LHCN-M2 (cell line): ENCODE measurements at places on chromosomes 4 and X. TPM values are rescaled to one million over a fixed set of nuclear protein-coding genes. Genes with fewer than 3 reads are reported as not detected.

DNA sequence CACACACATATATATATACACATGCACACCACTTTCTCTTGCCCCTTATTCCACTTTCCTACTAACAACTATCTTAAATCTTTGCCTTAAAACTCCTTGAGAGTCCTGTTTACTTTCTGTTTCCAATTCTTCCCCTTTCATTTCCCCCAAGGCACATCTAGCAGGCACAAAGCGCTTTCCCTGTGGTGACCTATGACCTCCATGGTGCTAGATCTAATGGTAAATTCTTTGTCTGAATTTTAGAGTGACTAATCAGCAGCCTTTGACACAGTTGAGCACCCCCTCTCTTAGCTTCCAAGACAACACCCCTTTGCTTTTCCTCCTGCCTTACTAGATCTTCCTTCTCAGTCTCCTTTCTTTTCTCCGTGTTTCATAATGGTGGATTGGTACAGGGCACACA lies 236.4 kb upstream of the TTC29 start:
- DNase-seq = no peak

DNA sequence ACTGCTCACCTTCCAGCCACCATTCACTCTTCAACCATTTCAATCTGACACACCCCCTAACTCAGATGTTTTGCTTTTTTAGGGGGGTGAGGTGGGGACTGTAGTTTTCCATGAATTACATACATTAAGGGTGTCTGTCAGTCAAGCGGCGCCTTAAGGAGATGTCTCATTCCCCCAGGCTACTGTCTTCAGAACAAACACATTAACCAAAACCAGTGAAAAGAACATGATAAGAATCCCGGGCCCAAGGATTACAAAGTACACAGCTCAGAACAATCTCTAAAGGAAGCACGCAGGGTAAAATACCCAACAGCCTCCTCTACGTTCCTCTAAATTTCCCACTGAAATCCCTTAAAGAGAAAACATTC lies 62.5 kb upstream of the IRF2 start:
- no peak for DNase-seq

- no peak for DNase-seq
Observed at GRCh38 chr4:80144676-80145470, 52.4 kb upstream of the PRDM8 start.

DNA sequence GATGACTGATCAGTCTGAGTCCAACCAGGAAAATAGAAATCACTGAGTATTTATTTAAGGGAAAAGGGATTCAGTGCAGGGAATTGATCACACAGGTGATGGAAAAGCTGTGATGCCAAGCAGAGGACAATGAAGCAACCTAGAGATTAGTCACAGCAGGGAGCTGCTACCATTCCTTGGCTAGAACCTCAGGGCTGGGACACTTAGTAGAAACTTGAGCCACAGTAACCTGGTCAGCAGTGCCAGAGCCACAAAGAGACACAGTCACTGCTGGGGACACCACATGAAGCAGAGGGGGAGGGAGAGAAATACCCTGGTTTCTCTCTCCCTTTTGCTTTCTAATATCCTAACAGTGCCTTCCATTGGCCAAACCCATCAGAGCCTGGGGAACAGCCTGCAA lies 38.7 kb downstream of the RTL9 start:
- no peak for DNase-seq

GRCh38 chr4:38009421-38009820 lies 49.2 kb downstream of the PTTG2 start:
- DNase-seq = no peak

- no peak for DNase-seq
Observed at GRCh38 chr4:152328582-152328981, 207.3 kb downstream of the FBXW7 start.

DNA sequence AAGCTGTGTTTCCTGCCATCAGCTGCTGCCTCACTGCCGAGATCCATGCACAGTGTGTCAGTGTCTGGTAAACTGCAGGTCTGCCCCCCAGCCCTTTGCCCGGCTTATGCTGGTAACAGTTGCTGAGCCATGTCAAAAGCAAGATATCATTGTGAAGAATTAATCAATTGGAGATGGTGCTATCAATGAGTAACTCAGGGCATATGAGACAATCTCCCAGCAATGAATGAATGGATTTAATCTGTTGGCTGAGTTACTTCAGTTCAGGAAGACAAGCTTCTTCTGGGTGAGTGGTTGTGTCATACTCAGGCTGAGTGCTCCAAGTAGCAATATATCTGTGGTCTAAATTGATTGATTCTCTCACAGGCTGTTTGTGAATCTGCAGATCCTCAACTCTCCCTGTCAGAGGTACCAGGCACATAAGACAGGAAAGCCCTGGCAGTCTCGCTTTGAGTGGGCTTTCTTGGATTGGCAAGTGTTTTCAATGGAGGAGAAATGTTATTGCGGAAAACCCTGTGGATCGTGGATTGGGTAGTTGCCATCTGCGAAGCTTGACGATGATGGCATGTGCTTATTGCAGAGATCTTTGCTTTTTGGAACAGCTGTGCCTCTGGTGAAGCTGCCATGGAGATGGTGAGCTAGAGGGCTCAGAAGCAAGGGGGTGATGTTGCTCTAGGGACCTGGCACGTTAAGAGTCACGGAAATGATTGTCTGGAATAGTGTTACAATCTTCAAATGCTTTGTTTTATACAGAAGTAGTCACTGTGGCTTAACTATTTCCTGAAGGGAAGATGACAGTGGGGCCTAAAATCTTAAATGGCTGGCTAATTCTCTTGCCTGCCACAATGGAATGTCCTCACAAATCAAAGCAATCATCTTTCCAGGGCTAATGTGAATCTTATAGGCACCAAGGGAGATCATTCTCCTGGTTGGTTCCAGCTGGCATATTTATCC lies 147.6 kb upstream of the TBC1D9 start:
- DNase-seq = no peak

DNA sequence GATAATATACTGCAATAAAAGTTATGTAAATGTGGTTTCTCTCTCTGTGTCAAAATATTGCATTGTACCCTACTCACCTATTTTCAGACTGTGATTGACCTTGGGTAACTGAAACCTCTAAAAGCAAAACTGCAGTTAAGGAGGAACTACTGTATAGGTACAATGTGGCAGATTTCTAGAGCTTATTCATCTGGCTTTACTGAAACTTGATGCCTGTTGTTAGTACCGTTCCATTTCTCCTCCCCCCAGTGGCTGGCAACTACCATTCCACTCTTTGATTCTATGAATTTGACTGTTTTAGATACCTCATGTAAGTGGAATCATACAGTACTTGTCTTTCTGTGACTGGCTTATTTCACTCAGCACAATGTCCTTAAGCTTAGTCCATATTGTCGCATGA lies 61.9 kb downstream of the HOPX start:
- peak; percentile 46 for DNase-seq

- no peak for DNase-seq
Observed at GRCh38 chr4:86582410-86582809, 11.7 kb upstream of the PTPN13 start.

NWD2 gene
- not detected in 2 replicates for total RNA-seq

SLC25A5 gene
- 232 and 250 TPM in 2 replicates for total RNA-seq

DNA sequence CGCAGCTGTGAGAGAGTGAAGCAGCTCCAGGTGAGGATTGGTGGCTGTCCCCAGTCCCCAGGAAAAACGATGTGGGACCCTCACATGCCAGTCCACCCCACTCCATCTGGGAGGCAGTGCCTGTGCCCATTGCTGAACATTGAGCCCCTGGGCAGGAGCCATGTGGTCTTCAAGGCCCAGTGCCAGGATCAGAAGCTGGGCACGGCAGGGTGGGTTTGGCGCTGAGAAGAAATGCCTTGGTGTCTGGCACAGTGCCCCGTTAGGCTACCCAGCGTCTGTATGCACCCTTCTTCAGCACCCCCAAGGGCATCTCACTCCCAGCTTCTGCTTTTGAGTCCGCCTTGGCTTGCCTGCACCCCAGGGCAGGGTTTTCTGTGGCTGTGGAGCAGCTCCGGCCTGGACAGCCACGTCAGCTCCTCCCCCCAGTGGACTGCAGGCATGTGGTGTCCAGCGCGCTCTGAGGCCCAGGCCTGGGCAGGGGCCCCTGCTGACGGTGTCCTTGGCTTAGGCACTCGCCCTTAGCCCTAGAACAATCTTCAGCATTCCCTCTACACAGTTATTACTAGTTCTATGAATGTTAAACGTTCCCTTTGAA lies 28.6 kb downstream of the RGS12 start:
- DNase-seq = no peak

DNA sequence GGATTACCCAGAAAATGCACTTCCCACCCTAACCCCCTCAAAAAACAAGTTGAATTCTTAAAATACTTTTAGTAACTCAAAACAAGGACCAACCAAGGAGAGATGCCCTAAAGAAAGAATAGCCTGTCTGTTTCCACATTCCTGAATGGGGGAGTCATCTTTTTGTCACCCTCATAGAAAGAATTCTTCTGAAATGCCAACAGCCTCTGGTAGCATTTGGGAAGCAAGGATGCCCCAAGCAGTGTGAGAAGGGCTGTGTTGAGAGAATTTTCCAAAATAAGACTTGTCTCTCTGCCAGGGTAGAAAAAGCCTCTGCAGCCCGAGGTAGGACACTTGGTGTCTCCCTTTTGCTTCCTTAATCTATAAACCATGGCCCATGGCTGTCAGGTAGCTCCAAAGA lies 173.1 kb upstream of the VCX3A start:
- DNase-seq = no peak

GRCh38 chr4:48197643-48198237 lies 63.7 kb upstream of the TXK start:
- no peak for DNase-seq

GRCh38 chr4:8556341-8557150 lies 23.6 kb upstream of the GPR78 start:
- peak; percentile 12 for DNase-seq

DNA sequence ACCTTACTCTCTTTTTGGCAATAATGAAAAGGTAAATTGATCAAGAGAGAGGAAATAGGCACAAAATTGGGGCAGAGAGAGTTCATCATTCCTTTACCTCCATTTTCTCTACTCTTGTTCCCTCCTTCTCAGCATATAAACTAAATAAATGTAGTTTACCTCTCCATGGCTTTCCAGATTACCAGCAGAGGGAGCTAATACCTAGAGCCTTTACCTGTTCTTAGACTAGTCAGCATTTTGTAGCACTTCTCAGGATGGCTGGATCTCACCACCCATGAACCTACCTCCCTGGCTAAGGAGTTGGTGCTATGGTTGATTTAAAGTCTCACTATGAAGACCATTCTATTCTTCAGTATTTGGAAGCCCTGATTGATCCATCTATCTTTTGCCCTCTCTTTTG lies 15.7 kb downstream of the OFD1 start:
- no peak for DNase-seq

DNA sequence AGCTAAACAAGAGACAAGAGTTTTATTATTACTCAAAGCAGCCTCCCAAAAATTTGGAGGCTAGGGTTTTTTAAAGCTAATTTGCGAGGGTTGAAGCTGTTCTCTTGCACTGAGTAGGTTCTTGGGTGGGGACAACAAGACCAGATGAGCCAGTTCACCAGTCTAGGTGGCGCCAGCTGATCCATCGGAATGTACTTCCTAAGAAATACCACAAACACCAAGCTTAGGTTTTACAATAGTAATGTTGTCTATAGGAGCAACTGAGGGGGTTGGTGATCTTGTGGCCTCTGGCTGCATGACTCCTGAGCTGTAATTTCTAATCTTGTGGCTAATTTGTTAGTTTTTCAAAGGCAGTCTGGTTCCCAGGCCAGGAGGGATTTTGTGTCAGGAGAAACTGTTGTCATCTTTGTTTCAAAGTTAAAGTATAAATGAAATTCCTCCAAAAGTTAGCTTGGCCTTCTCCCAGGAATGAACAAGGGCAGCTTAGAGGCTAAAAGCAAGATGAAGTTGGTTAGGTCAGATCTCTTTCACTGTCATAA lies 130.6 kb downstream of the SLC7A11 start:
- DNase-seq = peak; percentile 78

GRCh38 chr4:96675896-96676295 lies 836.0 kb downstream of the PDHA2 start:
- DNase-seq = no peak

DNA sequence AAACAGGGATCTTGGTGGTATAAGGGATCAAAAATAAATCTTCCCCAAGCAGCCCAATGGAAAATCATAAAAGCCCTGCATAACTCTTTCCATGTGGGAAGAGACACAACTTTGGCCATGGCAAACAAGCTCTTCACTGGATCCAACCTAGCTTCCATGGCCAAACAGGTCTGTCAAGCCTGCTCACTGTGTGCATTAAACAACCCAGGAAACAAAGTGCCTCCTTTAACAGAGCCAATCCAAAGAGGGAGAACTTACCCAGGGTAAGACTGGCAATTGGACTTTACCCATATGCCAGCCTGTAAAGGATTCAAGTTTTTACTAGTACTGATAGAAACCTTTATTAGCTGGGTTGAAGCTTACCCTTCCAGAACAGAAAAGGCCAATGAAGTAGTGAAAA lies 7.6 kb upstream of the HERC5 start:
- no peak for DNase-seq

- no peak for DNase-seq
Observed at GRCh38 chrX:131812847-131813825, 210.0 kb upstream of the STK26 start.

ELK1 gene
- total RNA-seq = 44.2 and 46.8 TPM in 2 replicates

DNA sequence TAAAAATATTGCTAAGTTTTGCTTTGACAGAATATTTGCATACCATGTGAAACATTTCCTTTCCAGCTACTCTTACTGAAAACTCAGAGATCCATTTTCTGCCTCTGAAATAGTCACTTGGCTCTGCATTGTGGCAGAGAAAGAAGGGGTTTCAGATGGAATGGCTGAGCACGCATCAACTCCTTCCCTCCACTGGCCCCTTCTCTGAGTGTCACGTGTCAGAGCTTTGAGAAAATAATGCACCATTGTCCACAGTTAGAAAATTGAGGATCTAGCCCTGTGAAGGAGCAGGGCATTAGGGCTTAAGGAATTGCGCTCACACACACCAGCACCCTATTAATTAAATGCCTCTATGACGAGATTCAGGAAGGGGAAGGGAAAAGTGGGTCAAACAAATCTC lies 78.8 kb upstream of the FAT4 start:
- no peak for DNase-seq

GRCh38 chrX:150028692-150029091 lies 90.4 kb upstream of the EOLA2 start:
- no peak for DNase-seq

DNA sequence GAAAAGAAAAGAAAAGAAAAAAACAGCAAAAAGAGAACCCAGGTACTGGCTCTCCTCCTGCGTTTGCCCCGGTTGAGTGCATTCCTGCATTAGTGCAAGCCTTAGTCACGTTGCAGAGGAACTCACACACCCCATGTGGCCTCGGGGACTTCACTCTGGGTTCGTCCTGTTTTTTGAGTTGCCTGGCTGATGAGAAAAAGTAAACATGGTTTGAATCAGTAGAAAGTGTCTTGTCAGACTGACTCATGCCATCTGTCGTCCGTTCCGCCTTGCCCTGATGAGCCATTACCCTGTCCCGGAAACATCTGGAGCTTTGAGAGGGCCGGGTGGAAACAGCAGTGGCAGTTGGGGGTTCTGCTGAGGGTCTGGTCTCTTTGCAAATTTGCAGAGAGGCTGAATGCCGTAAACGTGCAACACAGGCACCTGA lies 16.3 kb downstream of the CD99 start:
- DNase-seq = peak; percentile 97

SYNPO2 gene
- total RNA-seq = 35.2 and 69.7 TPM in 2 replicates

GRCh38 chrX:15507005-15507404 lies 6.4 kb downstream of the BMX start:
- DNase-seq = no peak
